Amniotic epithelial cell (primary cell): ENCODE measurements at places on chromosomes 4 and X.

DNA sequence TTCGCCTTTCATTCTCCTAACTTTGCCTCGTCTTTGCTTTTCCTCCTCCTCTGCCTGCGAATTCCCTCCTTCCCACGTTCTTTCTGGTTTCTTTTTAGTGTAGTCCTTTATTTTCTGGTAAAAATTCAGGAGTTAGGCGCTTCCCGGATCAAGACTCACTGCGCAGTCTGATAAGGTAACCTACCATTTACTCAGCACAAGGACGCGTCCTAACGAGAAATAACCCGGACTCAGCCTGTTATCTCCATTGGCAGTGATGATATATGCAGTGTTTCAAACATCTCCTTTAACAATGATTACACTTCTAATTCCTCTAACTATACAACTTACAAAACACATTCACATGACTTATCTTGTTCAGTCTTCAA lies 357 bp upstream of the ETNPPL start:
- no peak for DNase-seq

GRCh38 chr4:7973545-7973981 lies 33.9 kb upstream of the AFAP1 start:
- DNase-seq: peak; percentile 72

DNA sequence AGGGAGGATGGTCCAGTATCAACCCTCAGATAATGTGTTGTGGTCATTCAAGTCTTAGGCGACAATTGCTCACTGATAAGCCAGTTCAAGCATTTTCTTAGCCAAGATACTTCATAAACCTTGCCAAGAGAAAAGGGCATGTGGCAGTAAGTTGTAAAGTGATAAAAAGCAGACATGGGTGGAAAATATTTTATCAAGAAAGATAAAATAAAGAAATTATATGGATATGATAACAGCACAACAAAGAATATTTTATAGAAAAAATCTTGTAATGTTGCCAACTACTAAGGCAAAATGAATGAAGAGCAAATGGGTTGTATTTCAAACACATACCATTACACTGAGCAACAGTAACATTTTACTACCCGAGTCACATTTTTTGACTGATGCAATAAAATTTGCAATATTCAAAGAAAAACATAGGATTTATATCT lies 217.4 kb upstream of the PITX2 start:
- peak; percentile 87 for DNase-seq

- DNase-seq: peak; percentile 65
Observed at GRCh38 chr4:56844802-56845580, 23.5 kb upstream of the SPINK2 start.
